Effector CD4-positive, alpha-beta T cell (primary cell): ENCODE measurements at places on chromosomes 2 and 18.

DNA sequence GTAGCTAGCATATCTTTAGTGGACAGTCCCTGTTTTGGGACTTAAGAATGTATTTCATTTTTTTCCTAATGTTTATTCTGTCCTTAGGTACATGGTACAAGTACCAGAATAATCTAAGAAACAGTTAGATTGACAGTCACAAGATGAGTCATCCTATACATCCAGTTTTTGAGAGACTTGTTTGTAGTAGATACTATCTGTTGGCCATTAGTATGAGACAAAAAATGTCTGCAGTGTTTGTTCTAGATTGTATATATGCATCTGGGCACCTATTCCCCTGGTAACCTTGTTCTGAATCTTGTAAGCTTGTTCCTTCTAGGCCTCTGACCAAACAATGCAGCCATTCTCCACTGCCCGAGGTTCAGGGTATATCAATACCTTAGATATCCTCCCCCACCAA is 1343.5 kb downstream of the SUCLG1 start:
- DNase-seq, result no peak

- no peak for DNase-seq
Observed at GRCh38 chr2:6978991-6979390, 61.8 kb downstream of the RNF144A start.

- no peak for DNase-seq
Observed at GRCh38 chr18:34921226-34921625, 120.0 kb upstream of the MAPRE2 start.

- DNase-seq, result no peak
Observed at GRCh38 chr18:30999186-30999585, 43.4 kb downstream of the DSC3 start.

GRCh38 chr2:181106789-181107627 is 126.6 kb downstream of the UBE2E3 start:
- DNase-seq, result no peak

DNA sequence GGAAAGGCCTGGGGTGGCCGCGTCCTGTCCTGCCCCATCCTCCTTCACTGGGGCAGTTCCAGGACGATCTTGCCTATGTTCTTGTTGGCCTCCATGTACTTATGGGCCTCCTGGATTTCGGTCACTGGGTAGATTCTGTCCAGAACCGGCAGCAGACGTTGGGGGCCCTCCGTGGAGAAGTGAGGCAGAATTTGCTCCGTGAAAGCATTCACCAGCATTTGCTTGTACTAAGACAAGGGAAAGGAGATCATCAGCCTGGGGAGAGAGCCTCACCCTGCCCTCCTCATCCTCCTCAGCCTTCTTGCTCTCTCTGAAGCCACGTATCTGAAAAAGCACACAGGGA is 1.4 kb upstream of the SF3B6 start:
- no peak for DNase-seq

DNA sequence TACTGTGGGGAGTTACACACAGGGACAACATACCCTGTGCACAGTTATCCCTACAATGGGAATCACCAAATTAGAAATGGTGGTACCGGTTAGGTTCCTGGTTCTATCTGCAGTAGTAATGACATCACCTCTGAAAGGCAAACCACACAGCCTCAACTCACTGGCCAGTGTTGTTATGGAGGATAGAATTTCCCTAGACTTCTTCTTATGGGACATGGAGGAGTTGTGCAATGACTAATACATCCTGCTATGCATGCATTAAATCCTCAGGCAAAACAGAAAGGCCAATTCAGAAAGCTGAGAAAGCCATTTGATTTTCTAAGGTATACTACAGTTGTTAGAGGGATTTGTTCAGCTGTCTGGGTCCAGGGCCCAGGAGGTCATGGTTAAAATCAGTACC is 439.3 kb downstream of the TMX3 start:
- DNase-seq, result no peak

DNA sequence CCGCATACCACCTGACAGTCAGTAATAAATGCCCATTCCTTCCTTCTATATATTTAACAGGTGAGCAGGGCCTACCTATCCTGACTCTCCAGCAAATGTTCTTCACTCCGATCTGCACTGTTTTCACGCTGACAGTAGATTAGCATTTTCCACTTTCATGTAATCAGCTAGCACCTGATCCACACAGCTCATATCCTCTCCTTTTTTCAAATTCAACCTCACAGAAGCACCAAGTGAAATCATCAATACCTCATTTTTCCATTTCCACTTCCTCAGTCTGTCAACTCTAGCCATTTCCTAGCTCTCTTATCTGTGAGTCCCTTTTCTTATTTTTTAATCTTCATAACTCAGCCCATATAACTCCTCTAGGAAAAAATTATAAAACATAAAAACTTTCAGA is 402.8 kb downstream of the ZEB2 start:
- DNase-seq, result no peak

DNA sequence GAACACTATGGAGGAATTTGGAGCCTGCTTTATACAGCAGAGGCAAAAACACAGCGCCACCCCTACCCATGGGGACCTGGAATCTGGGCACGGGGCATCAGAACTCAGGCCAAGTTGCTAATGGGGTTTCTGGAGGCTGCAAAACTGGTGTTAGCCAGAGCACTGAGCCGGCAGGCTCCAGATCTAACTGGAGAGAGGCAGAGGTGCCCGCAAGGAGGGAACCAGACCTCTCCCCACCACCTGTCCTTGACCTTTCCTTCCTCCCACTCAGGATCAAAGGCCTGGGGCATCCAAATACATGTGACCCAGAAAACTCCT is 126.6 kb downstream of the TNS1 start:
- no peak for DNase-seq
